HCT116 (cell line): ENCODE measurements at places on chromosomes 11 and 22. TPM values are rescaled to one million over a fixed set of nuclear protein-coding genes. Genes with fewer than 3 reads are reported as not detected.

Gene OR51S1
- total RNA-seq, result not detected

DNA sequence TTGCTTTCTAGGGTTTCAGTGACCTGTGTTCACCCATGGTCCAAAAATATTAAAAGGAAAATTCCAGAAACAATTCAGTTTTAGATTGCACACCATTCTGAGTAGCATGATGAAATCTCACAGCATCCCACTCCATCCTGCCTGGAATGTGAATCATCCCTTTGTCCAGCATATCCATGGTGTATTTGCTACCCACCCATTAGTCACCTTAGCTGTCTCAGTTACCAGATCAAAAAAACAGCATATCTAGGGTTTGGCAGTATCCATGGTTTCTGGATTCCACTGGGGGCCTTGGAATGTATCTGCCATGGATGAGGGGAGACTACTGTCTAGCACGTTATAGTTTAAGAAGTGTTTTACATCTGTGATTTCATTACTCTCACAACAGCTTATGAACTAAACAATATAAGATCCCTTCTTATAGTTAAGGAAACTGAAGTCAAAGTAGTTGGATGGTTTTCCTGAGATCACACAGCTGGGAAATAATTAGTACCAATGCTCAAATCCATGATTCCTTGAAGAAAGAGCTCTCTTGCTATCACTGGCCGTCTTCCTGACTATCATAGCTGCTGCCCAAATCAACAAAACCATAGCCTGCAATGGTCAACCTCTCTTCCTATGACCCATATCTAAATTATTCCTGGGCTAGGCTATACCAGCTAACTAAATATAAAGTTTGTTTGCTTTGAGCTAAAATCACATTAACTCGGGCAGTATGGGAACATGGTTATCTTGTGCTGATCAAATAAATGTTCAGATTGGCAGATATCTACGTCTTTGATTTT, 122.6 kb downstream of the MICAL2 start:
- DNase-seq, result peak; percentile 55

DNA sequence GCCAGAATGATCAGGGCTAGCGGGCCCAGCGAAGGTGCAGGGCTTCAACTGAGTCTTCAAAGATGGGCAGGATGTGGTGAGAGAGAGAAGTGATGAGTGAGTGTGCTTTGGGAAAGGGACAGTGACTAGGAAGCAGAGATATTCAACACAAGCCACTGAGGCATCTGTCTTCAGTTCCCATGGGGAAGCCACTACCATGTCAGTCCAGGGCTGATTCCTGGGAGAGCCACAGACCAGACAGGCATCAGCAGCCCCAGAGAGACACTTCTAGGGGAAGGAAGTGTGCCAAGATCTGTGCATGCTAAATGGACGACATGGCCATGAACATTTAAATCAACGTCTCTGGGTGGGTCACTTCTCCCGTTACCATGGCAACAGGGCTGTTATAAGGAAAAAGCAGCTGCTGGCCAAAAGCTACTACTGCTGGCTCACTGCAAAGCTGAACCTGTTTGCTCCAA, 28.5 kb downstream of the P4HA3 start:
- no peak for DNase-seq

DNA sequence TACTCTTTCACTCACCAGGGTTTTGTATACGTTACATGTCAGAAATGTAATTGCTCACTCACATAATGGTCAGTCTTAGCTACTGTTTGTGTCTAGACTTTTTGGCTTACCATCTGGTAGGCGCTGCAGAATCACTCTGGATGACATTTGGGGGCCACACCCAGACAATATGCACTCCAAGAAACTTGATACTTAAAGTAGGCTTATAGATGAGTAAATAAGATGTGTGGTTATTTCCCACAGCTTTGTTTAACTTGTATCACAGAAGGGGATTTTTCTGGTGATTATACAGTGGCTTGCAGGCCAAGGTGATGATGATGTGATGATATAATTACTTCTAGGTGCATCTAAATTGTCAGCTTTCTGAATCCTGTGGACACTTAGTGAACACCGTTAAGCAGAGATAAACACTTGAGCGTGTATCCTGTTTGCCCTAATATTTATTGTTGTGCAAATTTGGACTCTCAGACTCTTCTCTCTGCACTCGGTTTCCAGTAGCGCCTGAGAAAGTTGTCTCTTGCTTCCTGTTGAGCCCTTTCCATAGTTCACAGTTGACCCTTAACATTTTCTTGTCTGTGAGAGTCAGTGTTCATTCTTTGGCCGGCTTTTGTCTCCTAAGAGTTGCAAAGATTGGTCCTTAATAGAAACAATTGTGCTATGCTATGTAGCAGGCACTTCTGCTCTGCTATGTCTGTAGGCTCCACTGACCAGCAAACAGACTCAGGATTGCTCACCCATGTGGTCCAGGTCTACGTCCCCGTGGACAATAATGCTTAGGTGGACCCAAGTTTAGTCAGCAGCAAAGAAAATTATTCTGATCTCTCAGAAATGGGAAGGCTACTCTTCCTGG, 89.3 kb downstream of the PRR5L start:
- no peak for DNase-seq

Gene ATP6V1E1
- 107 TPM for total RNA-seq

Gene CALCB
- total RNA-seq, result 0.22 TPM

Gene TRIM51
- not detected for total RNA-seq

Gene SCARF2
- 2.5 TPM for total RNA-seq

Gene MPZL2
- 16.8 TPM for total RNA-seq

GRCh38 chr11:119878990-119879389, 150.0 kb upstream of the NECTIN1 start:
- DNase-seq, result no peak

Gene OR5D16
- not detected for total RNA-seq

- no peak for DNase-seq
Measured at GRCh38 chr11:75919525-75919924, 104.5 kb downstream of the UVRAG start.

GRCh38 chr11:80519596-80520506, 1079.0 kb upstream of the TENM4 start:
- no peak for DNase-seq

- DNase-seq, result no peak
Measured at GRCh38 chr11:128503245-128503991, 83.9 kb downstream of the ETS1 start.

Gene MMP12
- not detected for total RNA-seq

Gene TMA7B
- total RNA-seq, result not detected
